ENCODE measurements at places on chromosomes 16 and 17.
A peak's percentile ranks its signal among the peaks of the same experiment; 100 is the strongest.

- no peak for DNase-seq
These were observed 732 bp upstream of the RPL27 start for GRCh38 chr17:42997390-42997983.

DNA sequence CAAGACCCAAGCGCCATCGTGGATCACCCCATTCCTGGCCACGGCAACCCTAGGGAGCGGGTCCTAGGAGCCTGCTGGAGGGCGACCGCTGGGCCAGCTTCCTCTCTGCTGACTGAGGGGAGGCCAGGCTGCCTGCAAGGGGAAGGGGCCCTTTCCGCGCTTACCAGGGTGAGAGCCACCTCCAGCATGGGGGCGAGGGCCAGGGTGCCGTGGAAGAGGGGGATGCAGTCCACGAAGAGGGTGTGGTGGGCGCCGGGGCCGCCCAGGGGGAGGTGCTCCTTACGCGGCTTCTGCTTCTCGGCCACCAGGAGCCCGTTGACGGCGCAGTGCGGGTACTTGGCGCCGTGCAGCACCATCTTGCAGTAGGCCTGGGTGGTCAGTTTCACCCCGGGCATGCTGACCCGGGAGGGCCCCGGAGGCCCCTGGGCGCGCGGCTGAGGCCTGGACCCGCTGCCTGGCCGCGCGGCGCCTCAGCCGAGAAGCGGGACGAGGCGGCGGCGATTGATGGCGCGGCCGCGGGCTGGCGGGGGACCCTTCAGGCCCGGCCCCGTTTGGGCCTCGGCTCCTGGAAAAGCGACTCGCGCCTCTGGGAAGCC is 345 bp downstream of the EMC8 start:
- DNase-seq: no peak

DNA sequence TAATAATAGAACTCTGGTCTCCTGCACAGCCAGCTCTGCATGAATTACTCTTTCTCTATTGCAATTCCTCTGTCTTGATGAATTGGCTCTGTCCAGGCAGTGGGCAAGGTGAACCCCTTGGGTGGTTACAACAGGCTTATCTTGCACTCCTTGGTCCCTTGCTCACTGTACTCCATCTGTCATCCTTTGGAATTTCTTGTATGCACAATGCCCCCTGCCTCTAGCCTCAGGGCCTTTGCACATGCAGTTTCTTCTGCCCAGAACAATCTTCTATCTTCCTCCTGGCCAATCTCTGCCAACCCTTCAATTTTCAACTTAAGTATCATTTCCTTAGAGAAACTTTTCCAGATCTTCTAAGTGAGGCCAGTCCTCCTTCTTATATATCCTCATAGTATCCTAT is 114.7 kb upstream of the NLRP1 start:
- DNase-seq: no peak

- no peak for DNase-seq
These were observed 198.6 kb downstream of the RPTOR start for GRCh38 chr17:80743181-80743771.

DNA sequence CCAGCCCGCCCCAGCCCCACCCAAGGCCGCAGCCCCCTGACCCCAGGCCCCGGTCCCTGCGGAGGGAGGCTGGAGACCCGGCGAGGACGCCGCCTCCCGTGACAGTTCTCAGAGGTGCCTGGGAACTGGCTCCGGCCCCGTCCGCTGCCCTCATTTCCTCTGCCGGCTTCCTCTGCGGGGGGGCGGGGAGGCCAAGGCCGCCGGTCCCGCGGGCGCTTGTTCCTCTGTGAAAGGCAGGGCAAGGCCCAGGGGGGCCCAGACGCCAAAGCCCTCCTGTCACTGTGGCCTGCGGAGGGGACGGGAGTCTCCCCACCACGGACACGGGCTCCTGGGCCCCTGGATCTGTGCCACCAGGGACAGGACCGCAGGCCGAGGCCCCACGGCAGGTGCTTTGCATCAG is 5.0 kb upstream of the PVALEF start:
- DNase-seq: no peak

DNA sequence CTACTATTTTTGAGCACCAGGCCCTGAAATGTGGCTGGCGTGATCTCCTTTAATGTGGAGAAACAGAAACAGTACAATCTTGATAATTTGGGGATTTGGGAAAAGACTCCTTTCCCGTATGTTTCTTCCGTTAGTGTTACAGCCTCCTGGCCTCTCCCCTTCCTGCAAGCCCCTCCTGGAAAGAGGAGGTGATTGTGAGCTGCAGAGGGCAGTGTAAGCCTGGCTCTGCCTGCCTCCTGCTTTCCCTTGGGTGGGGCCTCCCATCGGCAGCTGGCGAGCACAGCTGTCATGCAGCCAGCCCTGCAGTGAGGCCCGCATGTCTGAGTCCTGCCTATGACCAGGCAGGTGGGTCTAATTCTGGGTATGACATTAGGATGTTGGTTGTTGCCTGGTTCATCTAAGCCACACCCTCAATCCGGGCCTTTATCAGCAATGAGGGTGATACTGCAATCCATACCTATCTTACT is 48.7 kb upstream of the WSB1 start:
- DNase-seq: peak; percentile 7

DNA sequence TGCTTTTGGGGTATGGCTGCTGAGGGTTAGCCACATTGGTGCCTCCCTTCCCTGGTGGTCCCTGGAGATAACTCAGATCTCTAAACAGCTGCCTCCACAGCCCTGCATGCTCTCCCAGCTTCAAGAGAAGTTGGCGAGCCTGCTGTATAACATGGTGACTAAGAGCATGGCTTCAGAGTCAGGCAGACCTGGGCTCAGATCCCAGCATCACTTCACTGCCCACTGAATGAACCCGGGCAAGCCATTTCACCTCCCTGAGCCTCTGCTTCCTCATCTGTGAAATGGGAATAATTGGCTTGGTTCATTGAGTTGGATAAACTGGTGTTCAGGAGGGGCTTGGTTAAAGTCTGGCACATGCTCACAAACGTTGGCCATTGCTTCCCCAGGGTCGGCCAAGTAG is 16.6 kb downstream of the KIF1C start:
- no peak for DNase-seq

DNA sequence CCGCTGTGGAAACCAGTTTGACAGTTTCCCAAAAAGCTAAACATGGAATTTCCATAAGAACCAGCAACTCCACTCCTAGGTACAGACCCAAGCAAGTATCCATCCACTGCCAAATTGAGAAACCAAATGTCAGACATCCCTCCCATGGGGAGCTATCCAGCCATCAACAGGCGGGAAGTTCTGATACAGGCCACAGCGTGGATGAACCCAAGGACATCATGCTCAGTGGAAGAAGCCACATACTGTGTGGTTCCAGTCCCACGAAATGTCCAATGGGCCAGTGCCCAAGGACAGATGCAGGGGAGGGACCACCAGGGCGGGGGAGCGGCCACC is 12.6 kb upstream of the BAIAP2 start:
- DNase-seq: no peak

Measured in activated T-cell treated with anti-CD3 and anti-CD28 coated beads for 24 hours (primary cell).